ENCODE measurements at places on chromosomes 16 and 17.
A peak's percentile ranks its signal among the peaks of the same experiment; 100 is the strongest.

DNA sequence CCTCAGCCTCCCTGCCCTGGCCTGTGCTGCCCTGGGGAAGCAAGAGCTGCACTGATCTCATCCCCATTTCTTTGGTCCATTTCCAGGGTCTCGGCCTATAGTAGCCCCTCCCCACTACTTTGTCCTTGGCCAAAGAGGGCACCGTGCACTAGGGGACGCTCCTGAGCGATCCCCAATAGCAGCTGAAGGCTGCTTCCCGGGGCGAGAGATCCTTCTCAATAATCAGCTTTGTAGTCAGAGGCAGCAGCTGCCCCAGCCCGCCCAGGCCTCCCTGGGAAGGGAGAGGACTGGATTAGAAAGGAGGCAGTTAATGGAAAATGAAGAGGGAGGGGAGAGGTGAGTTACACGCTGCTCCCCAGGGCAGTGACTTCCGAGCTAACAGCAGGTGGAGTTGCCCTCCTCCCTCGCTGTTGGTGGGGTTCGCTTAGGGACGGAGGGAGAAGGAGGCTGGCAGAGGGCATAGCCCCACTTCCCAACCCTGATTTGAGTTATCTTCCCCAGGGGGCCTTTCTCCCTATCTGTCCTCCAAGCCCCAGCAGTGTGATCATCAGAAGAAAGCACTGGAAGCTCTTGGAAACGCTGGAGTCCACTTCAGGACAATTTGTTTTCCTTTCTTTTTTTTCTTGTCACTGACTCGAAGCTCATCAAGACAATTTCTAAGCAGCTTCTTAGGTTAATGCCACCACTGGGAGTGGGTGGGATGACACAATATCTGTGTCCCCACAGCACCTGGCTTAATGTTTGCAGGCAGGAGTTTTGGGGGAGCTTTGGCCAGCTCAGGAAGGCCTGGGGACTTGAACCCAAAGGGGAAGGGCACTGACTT, 2.6 kb downstream of the MXRA7 start:
- no peak for DNase-seq

DNA sequence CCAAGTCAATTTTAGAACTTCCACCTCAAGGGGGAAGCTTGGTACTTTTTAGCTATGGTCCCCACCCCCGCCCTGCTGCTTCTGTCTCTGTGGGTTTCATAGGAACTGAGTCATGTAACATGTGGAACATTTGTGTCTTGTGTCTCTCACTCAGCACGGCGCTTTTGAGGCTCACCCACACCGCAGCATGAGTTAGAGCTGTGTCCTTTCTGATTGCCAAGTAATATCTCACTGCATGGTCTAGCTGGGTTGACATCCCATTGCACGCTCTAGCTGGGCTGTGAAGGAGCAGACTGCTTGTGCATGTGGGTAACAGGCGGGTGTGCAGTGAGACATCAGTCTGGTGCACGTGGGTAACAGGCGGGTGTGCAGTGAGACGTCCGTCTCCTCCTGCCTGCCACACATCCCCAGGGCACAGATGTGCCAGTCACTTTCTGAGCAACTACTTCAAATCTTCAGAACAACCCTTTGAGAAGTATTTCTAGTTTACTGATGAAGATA, 26.4 kb upstream of the SLC7A5 start:
- DNase-seq, result peak; percentile 81

DNA sequence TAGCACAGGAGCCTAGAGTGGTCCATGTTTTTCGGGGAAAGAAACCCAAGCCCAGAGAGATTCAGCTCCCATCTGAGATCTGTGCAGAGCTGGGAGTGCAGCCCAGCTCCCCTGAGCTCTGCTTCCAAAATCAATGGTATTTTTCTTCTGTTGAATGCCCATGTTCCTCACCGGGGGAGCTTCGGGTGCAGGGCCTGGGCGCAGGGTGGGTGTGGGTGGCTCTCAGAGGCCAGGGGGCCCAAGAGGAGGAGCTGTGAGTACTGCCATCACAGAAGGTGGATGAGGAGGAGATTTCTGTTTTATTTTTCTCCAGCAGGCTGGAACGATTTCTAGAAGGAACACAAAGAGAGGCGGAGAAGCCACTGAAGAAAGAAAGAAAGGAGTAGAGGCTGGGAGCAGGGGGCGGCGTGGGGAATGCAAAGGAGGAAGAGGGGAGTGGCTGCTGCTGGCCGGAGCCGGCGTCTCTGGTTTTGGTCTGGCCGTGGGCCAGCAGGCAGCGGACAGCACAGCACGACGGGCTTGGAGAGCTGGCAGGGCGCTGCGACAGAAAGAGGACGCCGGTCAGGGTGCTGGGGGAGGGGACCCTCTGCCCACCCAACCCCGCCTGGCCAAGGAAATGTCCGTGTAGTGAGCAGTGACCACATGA, 76.2 kb upstream of the KSR1 start:
- DNase-seq, result no peak

GRCh38 chr16:16780588-16780987, 401.6 kb downstream of the NPIPA7 start:
- no peak for DNase-seq

DNA sequence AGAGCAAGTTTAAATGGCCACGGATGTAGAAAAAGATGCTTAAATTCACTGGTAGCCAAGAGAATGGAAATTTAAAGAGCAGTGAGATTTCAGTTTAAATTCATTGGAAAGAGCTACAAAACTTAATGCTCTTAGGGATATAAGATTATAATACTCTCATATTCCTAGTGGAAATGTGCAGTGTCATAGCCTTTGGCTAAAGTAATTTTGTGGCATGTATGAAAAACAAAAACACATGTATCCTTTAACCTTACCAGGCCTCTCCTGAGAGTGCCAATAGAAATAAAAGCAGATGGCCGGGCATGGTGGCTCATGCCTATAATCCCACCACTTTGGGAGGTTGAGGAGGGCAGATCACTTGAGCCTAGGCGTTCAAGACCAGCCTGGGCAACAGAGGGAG, 289.2 kb downstream of the PHKB start:
- DNase-seq, result no peak

DNA sequence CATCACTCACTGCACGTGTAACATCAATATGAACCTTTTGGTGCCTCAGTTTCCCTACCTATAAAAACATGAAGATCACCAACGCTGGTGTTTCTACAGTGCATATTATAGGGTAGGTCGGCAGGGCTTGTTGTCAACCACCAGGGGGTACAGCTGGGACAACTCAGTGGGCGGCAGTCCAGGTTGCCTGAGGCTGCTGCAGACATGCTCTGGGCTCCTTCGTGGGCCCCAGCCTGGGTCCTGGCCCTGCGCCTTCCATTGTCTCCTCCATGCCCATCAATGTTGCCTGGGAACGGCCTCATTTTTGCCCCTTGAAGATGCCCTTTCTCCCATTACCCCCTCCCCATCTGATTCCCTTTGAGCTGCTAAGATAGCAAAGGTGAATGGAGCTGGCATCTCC, 89.8 kb downstream of the GSG1L start:
- no peak for DNase-seq

- peak; percentile 88 for DNase-seq
Measured at GRCh38 chr17:4948166-4948930, at the start of gene PFN1. Gene PFN1 (minus strand): TSS chr17:4948530. CDS start chr17:4948394, 136 bp downstream.

DNA sequence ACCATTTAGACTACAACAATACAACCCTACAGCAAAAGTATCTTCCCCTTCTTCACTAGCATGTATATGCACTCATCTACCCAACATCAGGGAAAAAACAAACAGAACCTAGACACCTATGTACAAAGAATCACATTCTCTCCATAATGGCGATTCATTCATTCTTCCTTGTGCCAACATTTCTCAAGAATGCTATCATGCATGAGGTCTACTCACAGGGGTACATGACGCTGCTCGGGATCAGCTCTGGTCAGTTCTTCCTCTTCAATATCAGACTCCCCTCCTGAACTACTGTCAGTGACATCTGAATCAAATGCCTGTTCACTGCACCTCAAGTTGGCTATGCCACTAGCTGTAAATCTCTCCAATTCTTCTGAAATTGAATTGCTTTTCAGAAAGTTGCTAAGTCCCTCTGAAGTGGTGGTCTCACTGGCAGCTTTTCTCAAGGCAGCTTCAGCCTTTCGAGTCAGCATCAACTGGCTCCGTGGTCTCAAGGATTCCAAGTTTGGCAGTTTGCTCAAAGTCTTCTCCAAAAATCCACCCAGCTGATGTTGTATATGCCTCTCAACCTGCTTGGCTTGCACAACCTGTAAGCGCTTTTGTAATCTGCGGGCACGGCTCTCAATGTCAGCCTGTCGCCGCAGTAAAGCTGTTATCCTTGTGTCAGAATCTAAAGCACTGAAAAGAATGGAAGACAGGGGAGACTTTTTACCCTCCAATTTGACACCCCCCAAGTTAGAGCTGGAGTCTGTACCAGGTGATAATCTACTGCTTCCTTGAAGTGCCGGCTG, 22.4 kb downstream of the KANSL1 start:
- DNase-seq, result no peak

DNA sequence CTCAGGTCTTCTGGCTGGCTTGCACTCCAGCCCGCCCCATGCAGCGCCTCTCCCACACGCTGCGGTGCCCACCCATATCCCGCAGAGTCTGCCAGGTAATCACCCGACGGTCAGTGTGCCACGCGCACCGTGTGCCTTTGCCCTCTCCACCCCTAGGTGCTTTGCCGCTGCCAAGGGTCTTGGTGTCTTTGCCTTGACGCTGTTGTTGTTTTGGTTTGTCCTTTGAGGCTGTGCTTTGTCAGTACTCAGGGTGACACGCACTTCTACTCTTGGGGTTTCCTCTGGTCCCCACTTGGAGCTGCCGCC, 30.1 kb downstream of the UBN1 start:
- DNase-seq, result no peak

DNA sequence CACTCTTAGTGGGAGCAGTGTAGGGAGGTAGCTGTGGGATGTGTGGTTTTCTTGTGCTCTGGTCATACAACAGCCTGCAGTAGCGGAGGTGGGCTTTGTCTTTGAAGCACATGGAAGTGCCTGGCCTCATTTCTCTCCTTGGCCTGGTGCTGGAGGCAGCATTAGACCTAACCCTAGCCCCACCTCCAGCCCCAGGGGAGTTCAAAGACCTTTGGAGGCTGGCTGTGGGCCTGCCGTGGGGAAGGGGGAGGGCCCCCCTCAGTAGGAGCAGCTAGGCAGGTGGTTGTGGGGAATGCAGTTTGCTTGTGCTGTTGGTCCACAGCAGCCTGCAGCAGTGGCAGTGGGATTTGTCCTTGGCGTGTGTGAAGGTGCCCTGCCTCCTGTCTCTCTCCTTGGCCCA, 91.7 kb downstream of the BCAS3 start:
- DNase-seq, result no peak

DNA sequence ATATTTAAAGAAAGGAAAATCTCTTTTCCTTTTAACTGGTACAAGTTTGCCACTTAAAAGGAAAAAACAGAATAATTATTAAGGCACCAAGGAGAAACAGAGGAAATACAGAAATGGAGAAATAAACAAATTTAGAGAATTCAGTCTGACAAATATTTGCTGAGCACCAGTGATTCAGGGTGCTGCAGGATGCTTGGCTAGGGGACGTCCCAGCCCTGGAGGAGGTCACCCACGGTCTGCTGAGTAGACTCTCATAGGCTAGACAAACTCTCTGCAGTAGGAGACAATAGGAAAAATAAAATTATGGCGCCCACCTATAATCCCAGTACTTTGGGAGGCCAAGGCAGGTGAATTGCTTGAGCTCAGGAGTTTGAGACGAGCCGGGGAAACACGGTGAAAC, 15.9 kb downstream of the C1QTNF1 start:
- no peak for DNase-seq

- no peak for DNase-seq
Measured at GRCh38 chr16:13421726-13422125, 498.2 kb upstream of the ERCC4 start.

GRCh38 chr17:4678448-4679026, 25.4 kb downstream of the PELP1 start:
- no peak for DNase-seq

DNA sequence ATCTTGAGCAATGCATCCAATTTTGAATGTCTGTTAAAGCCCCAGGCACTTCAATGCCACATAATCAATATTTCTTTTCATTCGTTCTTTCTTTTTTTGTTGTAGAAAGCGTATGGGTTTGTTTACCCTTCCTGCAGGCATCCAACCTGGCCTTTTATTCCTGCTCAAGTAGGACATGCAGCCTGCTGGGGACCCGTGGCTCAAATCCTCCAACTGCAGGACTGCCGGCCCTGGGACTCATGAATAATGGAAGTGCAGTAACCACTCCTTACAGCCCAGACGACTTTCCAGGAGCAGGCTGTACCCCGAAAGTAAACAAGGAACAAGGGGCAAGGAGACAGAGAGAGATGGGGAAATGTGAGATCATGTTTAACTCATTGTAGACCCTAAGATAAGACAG, 126.4 kb downstream of the SALL1 start:
- no peak for DNase-seq

GRCh38 chr17:37089956-37090355, 141.2 kb downstream of the AATF start:
- DNase-seq, result peak; percentile 22

GRCh38 chr17:47981462-47981861, 10.5 kb downstream of the CDK5RAP3 start:
- no peak for DNase-seq

GRCh38 chr16:49650603-49651002, 205.3 kb downstream of the ZNF423 start:
- no peak for DNase-seq

- DNase-seq, result no peak
Measured at GRCh38 chr17:75300280-75300679, 11.0 kb upstream of the SLC25A19 start.

GRCh38 chr16:4510747-4511426, 27.7 kb downstream of the CDIP1 start:
- DNase-seq, result no peak

- no peak for DNase-seq
Measured at GRCh38 chr17:78883089-78883532, 19.9 kb downstream of the CEP295NL start.

- DNase-seq, result no peak
Measured at GRCh38 chr17:39809221-39809620, 54.9 kb downstream of the IKZF3 start.

DNA sequence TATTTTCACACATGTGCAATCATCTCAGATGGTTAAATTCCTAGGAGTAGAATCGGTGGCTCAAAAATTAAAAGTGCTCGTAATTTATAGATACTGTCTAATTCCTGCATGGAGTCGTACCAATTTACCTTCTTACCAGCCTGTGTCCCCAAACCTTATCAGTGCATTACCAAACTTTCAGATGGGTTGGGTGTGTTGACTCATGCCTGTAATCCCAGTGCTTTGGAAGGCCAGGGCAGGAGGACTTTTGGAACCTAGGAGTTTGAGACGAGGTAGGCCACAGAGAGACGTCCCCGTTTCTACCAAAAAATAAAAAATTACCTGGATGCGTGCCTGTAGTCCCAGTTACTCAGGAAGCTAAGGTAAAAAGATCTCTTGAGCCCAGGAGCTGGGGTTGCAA, 34.5 kb upstream of the GPRC5B start:
- DNase-seq, result no peak

GRCh38 chr17:76304226-76305134, 3.6 kb downstream of the QRICH2 start:
- no peak for DNase-seq

DNA sequence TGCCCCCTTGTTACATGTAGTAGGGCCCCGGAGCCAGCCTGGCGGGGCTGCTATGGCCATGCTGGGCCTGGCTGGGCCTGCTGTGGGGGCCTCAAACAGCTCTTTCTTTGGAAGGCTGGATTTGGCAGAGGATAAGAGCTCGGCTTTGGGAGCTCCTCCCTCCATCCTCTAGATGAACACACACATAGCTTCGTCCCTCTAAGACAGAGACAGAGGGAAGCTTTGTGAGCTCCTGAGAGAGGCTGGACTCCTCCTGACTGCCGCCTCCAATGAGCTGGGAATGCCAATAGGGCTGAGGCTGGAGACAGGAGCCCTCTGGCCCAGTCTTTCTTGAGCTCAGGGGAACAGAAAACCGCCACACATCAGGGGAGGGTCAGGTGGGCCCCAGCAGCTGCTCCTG, 37.3 kb upstream of the CDC42EP4 start:
- no peak for DNase-seq

- peak; percentile 81 for DNase-seq
Measured at GRCh38 chr17:44308320-44308818, at the start of gene RUNDC3A. Gene RUNDC3A (plus strand): TSS chr17:44308601. CDS start chr17:44308833, 232 bp downstream.
